Stimulated activated CD4-positive, alpha-beta T cell treated with anti-CD3 and anti-CD28 coated beads, TNF-alpha, amount 100 ng/mL, for 48 hours (primary cell): ENCODE measurements at places on chromosomes 11 and 22.

DNA sequence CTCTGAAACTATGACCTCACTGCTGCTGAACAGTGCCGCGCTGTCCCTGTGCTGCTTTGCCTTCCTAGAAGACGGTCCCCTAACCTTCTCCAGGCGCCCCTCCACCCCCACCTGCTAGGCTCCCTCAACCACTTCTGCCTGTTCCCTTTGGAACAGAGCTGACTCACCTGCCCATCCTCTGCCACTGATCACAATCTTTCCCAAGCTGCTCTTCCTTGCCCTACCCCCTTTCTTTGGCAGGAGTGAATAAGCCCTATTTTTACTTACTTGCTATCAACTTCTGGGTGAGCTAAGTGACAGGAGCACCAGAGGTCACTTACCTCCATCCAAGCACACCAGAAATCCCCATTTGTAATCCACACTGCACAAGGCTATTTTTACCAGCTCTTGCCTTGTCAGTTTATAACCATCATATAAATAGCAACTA, 116.0 kb upstream of the BID start:
- no peak for DNase-seq

GRCh38 chr11:16611401-16611921, 127.0 kb upstream of the C11orf58 start:
- no peak for DNase-seq

GRCh38 chr11:1843098-1843473, 4.3 kb downstream of the TNNI2 start:
- no peak for DNase-seq

DNA sequence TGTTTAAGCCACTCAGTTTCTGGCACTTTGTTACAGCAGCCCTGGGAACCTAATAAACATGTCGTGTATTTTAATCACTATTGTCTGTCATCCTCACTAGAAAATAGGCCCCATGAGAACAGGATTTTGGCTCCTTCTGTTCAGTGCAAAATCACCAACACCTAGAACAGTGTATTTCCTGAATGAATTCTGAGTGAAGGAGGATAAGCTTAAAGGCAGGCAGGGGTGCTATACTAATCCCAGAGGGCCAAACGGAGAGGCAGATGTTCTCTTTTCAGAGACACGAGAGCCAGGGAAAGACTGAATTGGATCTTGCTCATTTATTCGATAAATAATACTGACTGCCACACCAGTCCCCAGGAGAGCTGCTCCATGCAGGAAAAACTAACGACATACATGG, 10.4 kb downstream of the SMCO4 start:
- no peak for DNase-seq

DNA sequence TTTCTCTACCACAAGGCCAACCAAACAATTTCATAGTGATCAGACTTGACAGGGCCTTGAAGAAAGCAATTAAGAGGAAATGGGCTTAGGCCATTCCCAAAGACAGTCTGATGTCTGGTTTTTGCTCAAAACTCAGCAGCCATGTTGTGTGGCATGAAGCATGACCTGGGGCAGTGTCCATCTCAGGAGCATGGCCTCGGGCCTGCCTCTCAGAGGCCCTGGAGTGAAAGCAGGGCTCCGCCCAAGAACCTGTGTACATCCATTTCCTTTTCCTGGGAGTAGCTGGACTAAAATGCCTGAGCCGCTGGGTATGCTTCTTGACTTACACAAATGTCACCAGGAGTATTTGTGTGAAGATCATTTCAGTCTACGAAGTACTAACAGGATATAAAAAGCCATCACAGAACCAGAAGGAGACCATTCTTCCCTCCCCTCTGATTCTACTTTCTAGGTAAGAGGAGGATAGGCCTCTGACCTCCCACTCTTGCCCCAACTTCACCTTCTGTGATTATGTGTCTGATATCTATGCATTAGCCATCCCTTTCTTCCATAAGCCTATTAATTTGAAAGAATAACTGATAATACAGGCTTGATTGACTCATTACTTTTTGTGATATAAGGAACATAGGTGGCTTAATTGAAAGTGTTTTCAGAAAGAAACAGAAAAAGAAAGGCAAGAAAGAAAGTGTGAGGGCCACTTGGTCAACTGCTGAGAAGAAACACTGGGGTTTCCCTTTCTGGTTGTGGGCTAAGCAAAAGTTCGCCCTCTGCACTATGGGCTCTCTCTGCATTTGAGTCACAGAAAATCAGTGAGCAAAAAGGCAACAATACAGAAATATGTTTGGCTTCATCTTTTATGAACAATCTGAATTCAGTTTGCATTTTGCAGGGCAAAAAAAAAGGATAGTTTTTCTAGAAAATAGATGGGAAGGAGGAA, 188.6 kb upstream of the MTMR2 start:
- no peak for DNase-seq

DNA sequence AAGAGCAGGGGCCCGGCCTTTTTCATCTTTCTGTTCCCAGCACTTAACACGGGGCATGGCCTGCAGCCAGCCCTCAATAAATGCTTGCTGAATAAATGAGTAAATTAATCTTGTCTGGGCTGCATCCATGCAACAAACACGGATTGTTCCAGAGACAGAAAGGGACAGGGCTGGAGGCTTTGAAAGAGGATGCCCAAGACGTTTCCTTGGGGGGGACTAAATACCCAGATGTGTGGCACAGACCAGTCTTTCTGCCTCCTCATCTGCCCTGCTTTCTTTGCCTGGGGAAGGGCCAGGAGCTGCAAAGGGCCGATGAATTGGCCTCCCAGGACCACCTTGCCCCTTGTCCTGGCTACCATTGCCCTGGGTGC, 40.4 kb downstream of the SHISAL1 start:
- no peak for DNase-seq

DNA sequence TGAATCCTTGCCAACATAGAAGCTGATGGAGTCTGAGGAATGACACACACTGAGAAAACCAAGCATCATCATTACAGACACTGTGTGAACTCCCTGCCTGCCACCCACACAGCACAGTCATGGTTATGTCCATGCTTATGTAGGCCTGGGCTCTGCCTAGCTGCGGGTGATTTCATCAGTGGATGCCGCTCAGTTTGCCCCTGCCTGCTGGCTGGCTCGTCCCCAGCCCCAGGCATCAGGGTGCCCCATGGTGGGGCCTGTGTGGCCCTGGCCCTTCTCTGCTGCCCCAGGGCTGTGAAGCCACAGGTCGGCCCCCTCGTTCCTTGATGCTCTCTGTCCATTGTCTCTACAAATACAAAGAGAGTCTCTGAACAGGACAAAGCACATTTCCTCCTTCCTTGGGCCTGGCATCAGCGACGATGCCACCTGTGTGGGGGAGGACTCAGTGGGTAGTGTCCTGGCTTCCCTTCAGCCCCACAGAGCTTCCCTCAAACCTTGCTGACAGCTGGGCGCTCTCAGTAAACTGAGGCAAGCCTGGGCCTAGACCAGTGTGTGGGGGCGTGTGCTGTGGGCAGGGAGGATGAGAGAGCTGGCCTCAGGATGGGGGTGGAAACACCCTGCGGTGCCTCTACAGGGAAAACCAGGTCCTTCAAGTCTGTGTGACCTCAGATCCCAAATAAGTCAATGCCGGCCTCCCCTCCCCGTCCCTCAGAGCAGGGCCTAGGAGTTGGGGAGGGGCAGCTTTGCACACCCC, 20.0 kb upstream of the TUB start:
- no peak for DNase-seq

GRCh38 chr11:20125927-20126326, 34.3 kb downstream of the DBX1 start:
- DNase-seq, result no peak

- no peak for DNase-seq
Observed at GRCh38 chr11:75159151-75159953, 8.4 kb downstream of the SLCO2B1 start.

GRCh38 chr11:116563028-116563711, 209.6 kb downstream of the BUD13 start:
- DNase-seq, result no peak

DNA sequence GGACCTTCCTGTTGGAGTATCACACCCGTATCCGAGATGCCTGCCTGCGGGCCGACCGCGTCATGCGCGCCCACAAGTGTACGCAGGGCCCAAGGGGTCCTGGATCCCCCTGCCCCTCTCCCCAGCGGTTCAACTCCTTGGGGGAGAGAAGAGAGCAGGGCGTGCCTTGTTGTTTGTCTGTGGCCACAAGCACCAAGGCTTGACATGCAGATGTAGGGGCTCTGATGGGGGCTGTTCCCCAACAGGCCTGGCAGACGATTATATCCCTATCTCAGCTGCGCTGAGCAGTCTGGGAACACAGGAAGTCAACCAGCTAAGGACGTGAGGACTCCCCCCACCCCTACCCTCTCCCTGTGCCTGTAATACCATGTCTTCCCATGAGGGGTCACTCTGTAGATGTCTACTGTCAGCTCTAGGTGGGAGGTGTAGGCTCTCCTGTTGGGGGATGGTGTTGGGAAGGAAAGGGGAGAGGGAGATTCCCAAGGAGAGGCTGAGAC, 6.8 kb downstream of the CFL1 start:
- no peak for DNase-seq

DNA sequence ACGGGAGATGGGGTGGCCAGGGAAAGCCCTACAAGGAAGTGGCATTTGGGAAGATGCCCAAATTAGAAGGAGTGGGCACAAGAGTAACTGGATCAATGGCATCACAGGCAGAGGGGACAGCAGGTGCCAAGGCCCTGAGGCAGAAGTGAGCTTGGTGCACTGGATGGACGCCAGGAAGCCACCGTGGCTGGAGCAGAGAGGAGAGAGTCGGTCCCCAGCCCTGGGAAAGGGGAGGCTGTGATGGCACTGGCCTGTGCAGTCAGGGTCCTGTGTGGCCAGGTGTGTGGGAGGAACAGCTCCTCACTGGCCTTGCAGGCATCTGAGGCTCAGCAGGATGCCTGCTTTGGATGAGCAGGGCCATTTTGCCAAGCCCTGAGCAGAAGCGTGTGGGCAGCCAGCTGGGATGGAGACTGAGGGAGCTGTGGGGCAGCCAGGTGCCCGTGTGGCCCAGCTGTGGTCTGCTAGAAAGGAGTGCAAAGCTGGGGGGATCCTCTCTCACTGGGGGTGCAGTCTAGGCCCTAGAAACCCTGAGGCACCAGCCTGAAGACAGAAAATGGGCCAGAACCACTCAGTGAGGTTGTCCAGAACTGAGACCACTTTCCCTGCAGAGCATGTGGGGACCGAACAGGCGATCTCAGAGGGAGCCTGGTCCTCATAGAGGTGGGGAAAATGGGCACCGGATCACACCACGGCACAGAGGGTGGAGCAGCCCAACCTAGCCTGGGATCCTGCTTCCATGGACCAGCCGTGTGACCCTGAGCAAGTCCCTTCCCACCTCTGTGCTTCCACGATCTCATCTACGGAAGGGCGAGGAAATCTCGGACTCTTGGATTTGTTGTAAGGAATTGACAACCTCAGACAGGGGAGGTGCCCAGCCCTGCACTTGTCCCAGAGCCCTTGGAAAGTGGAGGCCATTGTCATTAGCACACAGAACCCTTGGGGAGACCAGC, 78.6 kb upstream of the RTL6 start:
- no peak for DNase-seq

DNA sequence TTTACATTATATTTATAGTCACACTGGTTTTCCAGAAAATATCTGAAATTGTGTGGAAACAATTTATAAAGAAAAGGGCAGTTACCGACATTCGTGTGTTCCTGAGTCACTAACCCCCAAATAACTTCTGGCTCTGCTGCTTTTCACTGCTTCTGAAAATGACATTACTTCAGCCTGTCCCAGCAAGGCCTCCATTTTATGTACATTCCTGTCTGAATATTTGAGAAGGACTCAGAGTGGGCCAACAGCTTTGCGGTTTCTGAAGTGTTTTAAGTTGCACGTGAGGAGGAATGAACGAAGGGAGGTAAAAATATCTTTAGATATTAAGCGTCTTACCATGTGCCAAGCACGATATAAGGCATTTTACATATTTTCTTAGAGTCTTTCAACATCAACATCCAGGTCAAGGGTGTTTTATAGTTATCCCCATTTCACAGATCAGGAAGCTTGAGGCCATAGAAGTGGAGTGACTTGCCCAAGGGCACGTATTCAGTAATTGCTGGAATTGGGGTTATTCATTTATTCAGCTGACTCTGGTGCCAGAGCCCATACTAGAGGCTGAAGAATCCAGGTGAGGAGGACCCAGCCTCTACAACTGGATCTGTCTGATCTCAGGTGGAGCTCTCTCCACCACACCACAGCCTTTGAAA, 30.8 kb upstream of the WNT11 start:
- DNase-seq, result no peak

DNA sequence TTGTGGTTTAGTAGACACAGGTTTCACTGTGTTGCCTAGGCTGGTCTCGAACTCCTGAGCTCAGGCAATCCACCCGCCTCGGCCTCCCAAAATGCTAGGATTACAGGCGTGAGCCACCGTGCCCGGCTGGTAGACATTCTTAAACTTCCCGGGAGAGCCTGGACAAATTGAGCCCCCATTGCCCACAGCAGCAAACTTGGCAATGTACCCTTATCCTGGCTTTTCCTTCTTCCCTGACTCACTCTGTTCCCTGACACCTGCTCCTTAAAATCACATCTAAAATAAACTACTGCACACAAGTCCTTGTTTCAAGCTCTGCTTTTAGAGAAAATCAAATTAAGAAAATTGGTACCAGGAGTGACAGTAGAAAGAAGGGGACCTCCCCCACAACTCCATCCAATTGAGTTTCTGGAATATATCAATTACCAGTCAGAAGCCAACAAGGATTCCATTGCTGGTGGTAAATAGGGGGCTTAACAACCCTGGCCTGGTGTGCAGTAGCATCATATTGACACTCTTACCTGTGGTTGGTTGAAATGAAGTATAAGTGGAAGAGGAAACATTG, 7.4 kb upstream of the MCHR1 start:
- DNase-seq, result no peak

DNA sequence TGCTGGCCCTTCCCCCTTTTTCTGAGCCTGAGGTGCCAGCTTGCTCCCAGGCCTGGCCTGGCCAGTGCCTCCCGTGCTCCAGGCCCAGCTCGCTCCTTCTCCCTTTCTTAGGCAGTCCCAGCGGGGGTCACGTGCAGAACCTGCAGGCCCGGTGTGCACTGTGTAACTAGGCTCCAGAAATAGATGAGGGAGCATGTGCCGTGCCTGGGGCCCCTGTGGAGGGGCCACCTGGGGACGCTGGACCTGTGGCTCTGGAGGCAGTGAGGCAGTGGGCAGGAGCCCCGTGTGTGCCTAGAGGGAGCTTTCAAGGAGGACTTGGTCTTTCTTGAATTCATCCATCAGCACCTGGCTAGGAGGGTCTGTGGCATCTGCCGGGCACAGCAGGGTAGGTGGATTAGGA, 11.5 kb downstream of the PTDSS2 start:
- no peak for DNase-seq

GRCh38 chr22:20885017-20885556, 26.3 kb downstream of the SNAP29 start:
- DNase-seq, result no peak
